H1 (cell line): ENCODE measurements at places on chromosomes 1 and 21. TPM values are rescaled to one million over a fixed set of nuclear protein-coding genes. Genes with fewer than 3 reads are reported as not detected.

Gene TMEM54
- total RNA-seq = 7.3 and 9.5 TPM in 2 replicates

Gene RNU1-4
- total RNA-seq = 1,303 and 1,497 TPM in 2 replicates

Gene C1orf116
- 3.8 and 3.9 TPM in 2 replicates for total RNA-seq

- no peaks in the 10 kb centered on the region for H3K4me1 ChIP-seq
- DNase-seq = no peak
- no peak overlapping the region for H3K4me3 ChIP-seq
- no peaks in the 10 kb centered on the region for H3K36me3 ChIP-seq
- H3K27ac ChIP-seq = no peak overlapping the region
- no peaks in the 10 kb centered on the region for H3K27me3 ChIP-seq
Observed at GRCh38 chr21:35540950-35541638, 492.0 kb upstream of the RUNX1 start.

GRCh38 chr1:42130061-42130660 is 23.0 kb upstream of the GUCA2B start:
- no peak overlapping the region for H3K27ac ChIP-seq
- DNase-seq = no peak
- no peaks in the 10 kb centered on the region for H3K36me3 ChIP-seq
- no peaks in the 10 kb centered on the region for H3K4me1 ChIP-seq
